ENCODE measurements at places on chromosomes 6 and 20.

DNA sequence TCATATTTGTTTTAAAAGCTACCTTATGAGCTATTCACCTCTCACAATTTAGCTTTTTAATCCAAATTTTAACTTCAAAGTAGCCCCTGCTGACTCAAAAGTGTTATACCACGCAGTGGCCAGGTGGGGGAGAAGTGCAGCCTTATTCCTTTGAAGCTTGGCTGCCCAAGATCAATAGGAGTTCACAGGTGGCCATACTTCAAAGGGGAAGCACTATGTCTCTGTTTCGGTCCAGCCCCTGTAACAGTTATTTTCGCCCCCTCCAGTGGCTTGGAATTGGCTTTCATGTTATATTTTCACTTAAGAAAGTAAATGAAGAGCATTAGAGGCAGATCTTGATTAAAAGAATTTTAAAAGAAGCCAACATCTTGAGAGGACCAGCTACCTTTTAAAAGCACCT lies 608.4 kb downstream of the EPHA7 start:
- no peak for DNase-seq

DNA sequence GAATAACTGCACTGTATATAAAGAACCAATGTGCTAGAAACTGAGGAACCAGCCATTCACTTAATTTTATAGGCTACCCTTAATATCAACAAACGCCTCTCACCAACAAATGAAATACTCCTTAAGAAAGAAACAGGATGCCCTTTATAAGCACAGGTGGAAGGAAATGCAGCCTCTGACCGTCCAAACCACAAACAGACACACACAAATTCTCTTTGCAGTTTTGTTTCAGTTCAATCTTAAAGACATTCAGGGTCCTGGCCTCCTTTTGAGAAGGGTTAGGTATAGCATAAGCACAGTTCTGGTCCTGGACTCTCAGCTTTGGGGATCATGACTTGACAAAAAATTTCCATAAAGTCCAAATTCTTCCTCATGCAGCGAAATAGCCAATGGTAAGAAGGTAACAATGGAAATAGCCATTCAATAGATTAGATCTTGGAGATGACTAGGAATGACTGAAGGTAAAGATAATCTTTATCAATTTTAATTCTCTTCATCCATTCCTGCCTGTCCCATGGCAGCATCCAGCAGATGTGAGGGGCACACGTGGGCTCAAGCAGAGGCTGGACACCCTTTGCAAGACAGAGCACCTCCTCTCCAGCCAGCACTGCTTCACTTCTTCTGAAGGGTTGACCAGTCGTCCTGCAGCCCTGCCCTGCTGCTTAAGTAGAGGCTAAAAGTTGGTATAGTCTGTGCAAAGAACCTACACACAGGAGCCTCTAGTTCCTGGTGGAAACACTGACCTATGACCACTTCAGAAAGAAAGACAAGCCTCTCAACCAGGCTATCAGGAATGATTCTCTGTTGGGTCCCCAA lies 123.9 kb downstream of the CD83 start:
- no peak for DNase-seq

- peak; percentile 65 for DNase-seq
These were observed 10.7 kb downstream of the TUBB start for GRCh38 chr6:30730601-30731435.

DNA sequence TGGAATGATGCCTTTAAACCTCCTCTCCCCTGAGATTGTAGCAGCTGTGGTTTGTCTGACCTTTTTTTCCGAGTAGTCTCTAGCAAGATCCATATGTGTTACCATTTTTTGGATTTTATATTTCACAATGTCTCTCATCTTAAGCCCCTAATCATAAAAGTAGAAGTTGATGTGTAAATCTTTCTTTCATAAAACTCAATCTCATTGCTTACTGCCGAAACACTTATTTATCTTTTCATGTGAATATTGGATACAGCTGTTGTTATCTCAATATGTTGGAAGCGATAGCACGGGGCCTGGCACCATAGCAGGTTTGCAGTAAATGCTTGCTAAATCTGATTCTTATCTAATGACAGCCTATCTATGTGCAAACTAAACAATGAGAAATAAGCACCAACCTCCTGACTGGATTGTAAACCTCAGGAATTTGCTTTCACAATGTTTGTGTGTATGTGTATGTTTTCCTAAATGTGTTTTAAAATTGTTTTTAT lies 14.2 kb downstream of the SMPDL3A start:
- no peak for DNase-seq

- DNase-seq: no peak
These were observed 136.0 kb downstream of the HFE start for GRCh38 chr6:26223228-26223627.

DNA sequence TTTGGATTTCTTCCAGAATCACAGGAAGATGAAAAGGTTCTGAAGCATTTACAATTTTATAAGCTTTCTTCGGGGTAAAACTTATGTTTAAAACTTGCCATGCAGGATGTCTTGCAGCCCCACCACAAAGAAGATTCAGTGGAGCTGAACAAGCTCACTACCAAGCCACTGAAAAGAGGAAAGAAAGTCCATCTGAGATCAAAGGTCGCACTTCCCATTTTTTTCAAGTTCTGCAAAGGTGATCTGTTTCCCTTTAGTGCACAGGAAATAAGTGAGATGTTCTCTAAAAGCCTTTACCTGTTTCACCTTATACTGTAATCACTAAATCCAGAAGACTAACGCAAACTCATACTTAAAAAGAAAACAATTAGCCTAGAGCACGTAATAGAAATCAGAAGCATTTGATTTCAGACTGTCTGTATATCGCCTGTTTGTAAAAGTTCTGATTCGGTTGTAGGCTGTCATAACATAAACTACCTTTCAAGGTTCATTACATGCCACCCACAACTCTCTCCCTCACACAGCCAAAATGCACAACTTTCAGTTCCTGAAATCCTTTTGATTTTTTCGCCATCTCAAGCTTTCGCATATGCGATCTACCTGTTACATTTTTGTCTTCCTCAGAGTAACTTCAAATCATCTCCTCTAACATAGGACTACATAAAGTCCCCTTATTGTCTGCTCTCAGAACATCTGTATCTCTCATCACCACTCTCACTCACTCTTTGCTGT lies 1.8 kb downstream of the ECHDC1 start:
- no peak for DNase-seq

GRCh38 chr6:2749969-2750600 lies 637 bp downstream of the MYLK4 start:
- DNase-seq: peak; percentile 41

GRCh38 chr20:42340368-42340767 lies 722.2 kb upstream of the CHD6 start:
- no peak for DNase-seq

- DNase-seq: no peak
These were observed 28.6 kb upstream of the CDYL start for GRCh38 chr6:4747588-4747987.

DNA sequence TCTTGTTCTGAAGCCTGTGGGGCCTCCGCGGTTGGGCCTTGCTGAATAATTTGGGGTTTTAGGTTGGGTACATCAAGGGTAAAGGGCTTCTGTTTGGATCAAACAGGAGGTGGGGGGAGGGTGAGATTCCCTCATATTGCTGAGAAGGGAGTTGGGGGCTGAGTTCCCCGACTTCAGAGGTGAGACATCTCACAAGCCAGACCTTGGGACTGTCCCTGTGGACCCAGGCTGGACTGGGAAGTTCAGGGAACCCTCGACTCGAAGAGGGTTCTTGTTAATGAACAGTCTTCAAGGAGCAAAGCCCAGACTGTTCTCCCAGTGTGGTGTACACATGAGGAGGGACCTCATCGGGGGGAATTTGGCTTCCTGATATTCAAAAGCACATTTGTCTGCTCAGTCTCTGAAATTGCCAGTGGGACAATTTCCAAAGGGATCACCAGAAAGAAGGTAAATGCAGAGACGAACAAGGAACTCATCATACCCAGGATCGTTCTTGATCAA lies 118.5 kb downstream of the SYCP2 start:
- DNase-seq: no peak

GRCh38 chr6:43814865-43815264 lies 44.9 kb downstream of the VEGFA start:
- DNase-seq: no peak

DNA sequence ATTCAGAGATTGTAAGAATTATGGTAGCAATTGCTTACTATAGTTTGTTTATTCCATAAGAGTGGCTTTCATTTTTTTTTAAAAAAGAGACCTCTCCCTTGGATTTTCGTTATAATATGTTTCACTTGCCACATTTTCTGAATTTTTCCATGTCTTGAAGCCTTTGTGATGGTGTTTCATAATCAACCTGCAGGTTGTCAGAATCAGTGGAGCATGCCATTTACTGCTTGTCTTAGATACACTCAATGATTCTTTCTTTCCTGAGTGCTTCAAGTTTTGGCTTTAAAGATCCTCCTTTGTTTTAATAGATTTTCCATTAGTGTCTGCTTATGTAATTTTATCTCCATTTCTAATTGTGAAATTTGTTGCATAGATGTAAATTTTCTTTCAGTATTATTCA lies 31.2 kb downstream of the KCNQ5 start:
- no peak for DNase-seq

DNA sequence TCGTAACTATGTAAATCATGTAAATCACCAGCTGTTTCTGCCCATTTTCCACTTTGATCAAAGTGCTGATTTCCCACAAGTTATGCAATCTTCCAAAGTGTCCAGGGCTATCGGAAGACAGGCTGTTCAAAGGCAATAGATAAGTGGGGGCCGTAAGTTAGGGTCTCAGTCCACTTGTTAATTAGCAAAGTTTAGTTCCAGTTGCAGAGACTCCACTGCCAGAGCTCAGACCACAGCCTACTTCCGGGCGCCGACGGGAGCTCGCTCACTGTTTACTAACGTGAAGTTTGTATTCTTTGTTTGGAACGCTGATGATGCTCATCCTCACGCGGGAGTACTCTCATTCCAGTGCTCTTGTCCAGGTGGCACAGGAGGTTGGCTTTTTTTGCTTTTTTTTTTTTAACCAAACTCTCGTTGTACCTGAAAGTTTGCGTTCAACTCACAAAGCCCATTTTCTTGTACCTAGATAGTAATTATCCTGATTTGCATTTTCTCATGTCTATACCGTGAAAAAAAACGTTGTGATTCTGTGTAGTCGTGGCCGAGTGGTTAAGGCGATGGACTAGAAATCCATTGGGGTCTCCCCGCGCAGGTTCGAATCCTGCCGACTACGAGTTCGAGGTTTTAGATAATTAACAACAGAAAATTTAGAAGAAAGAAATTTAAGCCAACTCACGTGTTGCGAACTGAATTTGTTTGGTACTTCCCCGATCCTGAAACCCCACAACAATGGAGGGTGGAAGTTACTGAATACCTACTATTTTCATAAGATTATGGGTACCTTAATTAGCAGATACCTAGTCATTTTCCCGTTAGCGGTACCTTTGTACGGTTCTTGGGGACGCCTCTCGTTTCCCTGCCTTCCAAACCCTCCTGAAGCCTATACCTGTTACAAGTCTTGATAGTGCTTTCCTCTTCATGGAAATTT lies 29.9 kb upstream of the ZNF184 start:
- peak; percentile 88 for DNase-seq

GRCh38 chr20:58306421-58307261 lies 2.9 kb upstream of the RAB22A start:
- DNase-seq: no peak

- no peak for DNase-seq
These were observed 431.9 kb upstream of the GJE1 start for GRCh38 chr6:141700819-141701218.

- no peak for DNase-seq
These were observed 70.7 kb upstream of the SCP2D1 start for GRCh38 chr20:18742841-18743240.

GRCh38 chr6:33204165-33204414 lies 365 bp upstream of the HSD17B8 start:
- DNase-seq: no peak

GRCh38 chr6:14365393-14365792 lies 247.8 kb downstream of the CD83 start:
- DNase-seq: no peak
